RPMI8226 (cell line): ENCODE measurements at places on chromosomes 5 and 9.

DNA sequence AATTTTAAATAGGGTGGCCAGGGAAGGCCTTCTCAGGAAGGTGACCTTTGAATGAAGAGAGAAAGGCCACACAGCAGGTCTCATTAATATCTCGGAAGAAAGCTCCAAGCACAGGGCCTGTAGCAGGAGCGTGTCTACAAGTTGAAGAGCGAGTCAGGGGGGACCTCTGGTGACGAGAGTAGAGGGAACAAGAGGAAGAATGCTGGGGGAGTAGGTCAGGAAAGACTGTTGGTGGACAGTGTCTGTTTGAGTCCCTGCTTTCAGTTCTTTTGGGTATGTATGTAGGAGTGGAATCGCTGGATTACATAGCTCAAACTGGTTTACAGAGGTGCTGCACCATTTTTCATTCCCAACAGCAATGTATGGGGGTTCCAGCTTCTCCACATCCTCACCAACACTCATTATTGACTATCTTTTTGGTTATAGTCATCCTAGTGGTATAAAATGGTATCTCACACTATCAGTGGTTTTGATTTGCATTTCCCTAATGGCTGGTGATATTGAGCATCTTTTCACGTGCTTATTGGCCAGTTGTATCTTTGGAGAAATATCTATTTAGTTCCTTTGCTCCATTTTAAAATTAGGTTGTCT lies 55.8 kb downstream of the NUP214 start:
- no peak for DNase-seq

- no peak for DNase-seq
Observed at GRCh38 chr9:23962101-23962500, 136.1 kb upstream of the ELAVL2 start.

DNA sequence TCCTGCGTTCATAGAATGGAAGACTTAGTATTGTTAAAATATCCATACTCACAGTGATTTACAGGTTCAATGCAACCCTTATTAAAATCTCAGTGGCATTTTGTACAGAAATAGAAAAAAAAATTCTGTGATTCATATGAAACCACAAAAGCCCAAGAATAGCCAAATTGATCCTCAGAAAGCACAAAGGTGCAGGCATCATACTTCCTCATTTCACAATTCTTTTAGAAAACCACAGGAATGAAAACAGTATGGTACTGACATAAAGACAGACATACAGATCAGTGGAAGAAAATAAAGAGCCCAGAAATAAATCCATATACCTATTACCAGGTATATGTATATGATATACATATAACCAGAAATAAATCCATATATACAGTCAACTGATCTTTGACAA lies 86.8 kb upstream of the MEGF10 start:
- peak; percentile 43 for DNase-seq

- no peak for DNase-seq
Observed at GRCh38 chr9:91803151-91803940, 146.7 kb downstream of the ROR2 start.

DNA sequence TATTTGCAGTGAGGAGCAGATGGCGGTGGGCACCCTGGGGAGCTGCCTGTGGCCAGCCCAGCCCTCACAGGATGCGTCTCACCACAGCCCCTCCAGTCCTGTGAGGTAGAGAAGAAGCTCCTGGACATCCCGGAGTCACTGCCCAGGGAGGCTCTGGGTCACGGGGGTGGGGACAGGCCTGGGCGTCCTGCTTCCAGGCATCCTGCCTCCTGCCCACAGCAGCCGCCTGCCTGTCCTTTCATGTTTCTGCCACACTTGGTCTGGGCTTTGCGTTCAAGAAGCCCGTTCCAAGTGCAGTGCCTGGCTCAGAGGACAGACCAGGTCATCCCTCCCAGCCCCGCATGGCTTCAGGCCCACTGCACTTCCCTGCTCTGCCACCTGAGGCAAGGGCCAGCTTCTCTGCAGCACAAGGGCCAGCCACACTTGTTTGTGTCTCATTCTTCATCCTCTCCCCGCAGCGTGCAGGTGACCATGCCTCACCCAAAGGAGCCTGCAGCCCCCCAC lies 38.2 kb downstream of the ZDHHC11B start:
- DNase-seq = no peak

DNA sequence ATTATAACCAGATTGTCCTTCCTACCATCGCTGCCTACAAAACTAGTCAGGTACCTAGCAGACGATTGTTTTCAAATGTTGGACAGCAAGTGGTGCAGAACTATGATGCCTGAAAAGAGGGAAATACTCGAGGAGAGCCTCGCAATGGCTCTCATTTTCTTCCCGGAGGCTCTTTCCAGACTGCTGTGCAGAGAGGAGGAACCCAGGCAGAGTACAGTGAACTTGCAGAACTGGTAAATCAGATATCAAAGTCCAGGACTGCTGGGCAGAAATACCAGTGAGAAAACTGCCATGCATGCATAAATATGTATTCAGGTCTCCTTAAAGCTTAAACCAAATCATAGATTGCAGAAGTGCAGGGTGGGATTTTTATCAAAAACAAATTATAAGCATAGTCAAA lies 26.4 kb upstream of the UGT3A1 start:
- DNase-seq = no peak

GRCh38 chr9:27412081-27412480 lies 112.0 kb upstream of the IFNK start:
- no peak for DNase-seq

DNA sequence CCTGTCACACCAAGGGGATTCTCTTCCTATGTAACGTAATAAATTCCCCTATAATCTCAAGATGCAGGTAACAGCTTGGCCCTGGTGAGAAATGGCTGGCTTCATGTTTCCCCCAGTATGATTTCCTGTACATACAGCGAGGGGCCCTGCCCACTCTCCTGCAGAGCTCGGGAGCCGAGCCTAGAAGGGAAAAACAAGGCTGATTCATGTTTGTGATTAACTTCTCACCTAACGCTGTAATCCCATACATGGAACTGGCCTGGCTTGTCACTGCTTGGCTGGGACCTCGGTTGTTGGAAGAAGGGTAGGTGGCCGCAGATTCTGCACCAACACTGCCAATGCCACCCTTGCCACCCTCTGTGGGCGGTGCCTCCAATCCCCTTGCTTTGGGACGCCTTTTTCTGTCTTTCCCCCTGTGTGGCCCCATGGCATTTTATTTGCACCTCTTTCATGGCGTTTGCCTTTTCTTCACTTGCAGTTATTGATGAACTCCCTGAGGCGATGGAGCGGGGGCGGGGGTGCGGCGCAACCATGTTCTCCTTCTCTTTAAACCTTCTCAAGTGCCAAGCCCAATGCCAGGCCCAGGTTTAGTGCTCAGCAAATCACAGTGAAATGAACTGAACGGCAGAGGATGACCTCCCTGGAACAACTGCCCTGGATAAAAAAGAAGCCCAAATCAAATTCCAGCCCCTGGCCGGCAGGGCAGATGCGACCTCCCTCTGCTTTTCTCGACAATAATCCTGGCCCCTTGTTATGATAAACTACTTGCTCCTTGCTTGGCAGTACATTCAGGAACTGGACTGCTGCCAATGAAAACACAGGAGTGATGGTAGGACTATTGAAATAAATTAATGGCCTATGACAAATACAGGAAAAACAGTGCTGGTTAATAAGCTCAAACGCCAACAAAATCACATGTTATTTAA lies 108.1 kb downstream of the TMEM174 start:
- peak; percentile 33 for DNase-seq

GRCh38 chr5:142772446-142773293 lies 2.5 kb downstream of the ARHGAP26 start:
- DNase-seq = no peak

DNA sequence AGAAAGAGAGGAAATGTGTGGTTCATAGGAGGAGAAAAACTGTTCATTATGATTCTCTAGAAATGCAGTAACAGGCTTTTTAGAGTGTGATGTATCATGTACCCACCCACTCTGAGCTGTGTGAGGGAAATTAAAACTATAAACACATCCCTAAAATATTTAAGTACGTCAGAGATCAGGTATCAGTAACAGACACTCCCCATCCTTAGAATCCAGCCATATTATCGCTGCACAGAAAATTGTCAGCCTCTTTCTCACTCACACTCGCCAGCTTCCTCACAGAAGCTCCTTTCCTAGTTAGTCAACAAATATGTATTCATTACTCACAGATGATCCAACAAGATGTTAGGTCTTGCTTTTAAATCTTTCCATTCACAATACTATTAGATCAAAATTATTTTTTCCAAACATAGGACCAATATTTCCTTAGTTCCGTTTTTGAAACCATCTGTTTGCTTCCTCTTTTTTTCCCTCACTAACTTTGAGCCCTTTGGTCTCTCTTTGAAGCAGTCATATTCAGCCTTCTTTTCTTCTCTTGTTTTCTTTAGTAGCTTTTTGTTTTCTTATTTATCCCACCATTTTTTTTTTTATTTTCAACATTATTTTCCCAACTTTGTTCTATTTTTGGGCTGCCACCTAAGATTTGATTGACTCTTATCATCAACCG lies 13.6 kb upstream of the MAST4 start:
- DNase-seq = no peak

GRCh38 chr5:53291047-53291446 lies 181.5 kb upstream of the MOCS2 start:
- DNase-seq = no peak

DNA sequence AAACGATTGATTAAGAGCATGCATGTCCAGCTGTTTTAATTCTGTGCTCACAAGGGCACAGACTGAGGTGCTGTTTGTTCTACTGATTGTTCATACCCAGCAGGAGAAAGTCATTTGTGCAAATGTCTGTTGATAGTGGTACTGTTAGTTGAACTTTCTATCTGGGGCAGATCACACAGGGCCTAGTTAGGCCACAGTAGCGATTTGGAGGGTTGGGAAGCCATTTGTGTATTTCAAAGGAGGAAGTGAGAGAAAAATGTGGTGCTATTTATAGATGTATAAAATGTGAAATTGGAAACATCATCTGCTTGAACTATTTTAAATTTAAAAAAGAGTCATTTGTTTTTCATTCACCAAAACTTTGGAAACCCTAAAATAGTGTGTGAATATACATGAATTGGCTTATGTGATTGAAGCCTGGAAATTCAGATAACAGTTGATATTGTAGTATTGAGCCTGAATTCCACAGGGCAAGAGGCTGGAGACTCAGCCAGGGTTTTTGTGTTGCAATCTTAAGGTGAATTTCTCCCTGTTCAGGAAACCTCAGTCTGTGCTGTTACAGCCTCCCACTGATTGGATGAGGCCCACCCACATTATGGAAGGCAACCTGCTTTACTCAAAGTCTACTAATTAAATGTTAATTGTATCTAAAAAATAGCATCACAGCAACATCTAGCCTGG lies 162.0 kb upstream of the CDKN2B start:
- DNase-seq = peak; percentile 53

- DNase-seq = no peak
Observed at GRCh38 chr9:107620236-107620635, 130.7 kb upstream of the KLF4 start.

GRCh38 chr5:58018016-58018415 lies 441.9 kb downstream of the PLK2 start:
- no peak for DNase-seq

- peak; percentile 35 for DNase-seq
Observed at GRCh38 chr9:89372230-89372816, 54.0 kb downstream of the SECISBP2 start.

GRCh38 chr9:30591461-30591860 lies 1793.0 kb upstream of the ACO1 start:
- DNase-seq = no peak

GRCh38 chr5:175438234-175438857 lies 5.6 kb downstream of the DRD1 start:
- no peak for DNase-seq

DNA sequence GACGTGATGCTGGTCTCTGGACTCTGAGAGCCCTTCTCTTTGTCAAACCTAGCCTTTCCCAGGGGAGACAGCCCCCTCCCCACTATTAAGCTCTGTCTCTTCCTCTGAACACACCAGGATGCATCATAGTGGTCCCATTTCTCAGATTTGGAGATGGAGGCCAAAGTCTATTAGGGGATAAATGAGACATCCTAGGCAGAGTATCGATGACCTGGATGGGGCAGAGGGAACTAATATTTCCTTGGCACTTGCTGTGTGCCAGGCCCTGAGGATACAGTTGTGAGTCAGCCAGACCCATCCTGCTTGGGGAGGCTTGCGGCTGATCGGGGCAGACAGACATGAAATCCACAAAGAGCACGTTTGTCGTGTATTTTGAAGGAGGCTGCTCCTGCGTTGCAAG lies 5.2 kb downstream of the DNM1 start:
- no peak for DNase-seq

- no peak for DNase-seq
Observed at GRCh38 chr5:176929654-176930053, 30.5 kb upstream of the HK3 start.

- no peak for DNase-seq
Observed at GRCh38 chr9:129201289-129201688, 23.2 kb upstream of the IER5L start.

- DNase-seq = peak; percentile 77
Observed at GRCh38 chr9:131264231-131264630, 12.1 kb downstream of the FAM78A start.

DNA sequence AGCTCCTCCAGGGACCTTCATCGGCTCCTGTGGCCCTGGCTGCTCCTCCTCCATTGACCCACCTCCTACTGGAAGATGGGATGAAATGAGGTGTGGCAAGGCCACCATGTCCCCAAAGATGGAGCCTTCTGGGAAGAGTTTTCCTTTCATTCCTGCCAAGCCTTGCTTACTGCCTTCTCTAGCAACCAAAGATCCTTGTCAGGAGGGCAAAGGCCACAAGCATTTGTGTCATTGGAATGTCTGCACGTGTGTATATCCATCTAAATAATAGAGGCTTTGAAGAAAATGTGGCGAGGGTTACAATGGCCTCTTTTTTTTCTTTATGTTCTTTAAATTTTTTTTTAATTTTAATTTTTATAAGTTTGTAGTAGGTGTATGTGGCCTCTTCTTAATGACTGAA lies 313.6 kb downstream of the ARHGEF28 start:
- no peak for DNase-seq

DNA sequence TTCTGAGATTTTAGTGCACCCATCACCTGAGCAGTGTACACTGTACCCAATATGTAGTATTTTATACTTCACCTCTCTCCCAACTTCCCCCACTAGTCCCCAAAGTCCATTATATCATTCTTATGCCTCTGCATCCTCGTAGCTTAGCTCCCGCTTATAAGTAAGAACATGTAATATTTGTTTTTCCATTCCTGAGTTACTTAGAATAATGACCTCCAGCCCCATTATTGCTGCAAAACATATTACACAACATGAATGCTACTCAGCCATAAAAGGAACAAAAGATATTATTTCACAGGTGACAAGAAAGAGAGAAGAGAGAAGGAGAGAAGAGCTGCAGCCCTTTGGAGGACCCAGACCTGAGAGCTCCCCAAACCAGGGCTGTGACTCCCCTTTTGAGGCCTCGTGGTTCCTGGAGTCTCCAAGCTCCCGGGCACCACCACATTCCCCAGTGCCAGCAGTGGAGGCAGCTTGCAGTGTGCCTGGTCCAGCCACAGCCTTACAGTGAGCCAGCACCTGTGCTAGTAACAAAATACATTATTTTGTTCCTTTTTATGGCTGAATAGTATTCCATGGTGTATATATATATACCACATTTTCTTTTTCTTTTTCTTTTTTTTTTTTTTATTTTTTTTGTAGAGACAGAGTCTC lies 194.5 kb upstream of the DAB2 start:
- no peak for DNase-seq

- DNase-seq = no peak
Observed at GRCh38 chr5:41252036-41252435, 38.7 kb upstream of the C6 start.

GRCh38 chr9:92432972-92433548 lies 8.8 kb upstream of the OMD start:
- DNase-seq = no peak
